ENCODE measurements at places on chromosomes 4 and X.

- DNase-seq = no peak
These were observed 10.4 kb downstream of the SLC9B1 start for GRCh38 chr4:103008875-103009729.

DNA sequence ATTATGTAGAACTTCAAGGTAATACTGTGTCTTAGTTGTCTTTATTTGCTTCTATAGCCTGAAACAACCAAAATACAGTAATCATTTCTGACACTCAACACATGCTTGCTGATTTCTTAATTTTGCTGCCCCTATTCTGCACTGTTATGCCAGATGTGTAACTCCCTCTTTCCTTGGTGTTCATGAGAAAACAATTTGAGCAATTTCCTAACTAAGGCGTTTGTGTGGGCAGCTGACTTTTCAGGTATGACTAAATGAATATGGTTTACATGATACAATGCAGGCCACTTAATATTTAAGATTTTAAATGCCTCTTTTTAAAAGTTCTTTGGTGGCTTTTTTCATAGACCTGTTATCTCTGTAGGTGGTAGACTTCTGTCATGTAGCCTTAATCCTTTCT, 46.1 kb upstream of the CENPE start:
- DNase-seq = no peak

DNA sequence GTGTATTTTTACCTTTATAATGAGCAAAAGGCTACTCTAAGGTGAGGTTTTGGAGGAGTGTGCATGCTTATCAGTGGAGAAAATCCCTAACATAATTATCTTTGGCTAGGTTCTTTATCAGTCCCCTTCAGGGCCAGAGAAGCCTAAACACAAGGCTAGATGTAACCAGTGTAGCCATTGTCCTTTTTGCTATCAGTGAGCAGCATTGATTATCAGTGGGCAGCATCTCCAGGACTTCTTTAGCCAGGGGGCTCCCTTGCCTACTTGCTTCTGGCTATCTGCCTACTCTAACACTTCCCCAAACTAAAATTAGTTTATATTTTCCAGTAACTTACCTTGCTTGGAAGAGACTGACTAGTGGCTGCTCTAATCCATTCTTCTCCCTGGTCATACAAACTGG, 595.6 kb downstream of the TRAM1L1 start:
- DNase-seq = no peak

DNA sequence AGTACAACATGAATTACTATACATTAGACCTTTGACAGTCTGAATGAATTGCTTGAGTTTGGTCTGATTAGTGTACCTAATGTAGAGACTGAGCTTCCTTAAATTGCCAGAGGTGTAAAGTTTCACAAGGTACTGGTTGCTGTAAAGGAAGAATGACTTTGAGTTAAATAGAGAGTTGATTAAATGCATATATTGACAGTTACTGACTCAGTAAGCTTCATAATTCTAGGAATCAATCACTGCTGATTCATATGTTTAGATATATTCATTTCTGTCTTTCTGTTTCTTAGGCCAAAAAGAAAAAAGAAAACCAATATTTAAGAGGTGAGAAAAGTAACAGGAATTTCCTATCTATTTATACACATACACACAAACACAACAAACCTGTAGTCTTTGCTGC, 16.2 kb upstream of the ART3 start:
- no peak for DNase-seq

- peak; percentile 1 for DNase-seq
These were observed 11.0 kb downstream of the ARHGAP36 start for GRCh38 chrX:131068945-131069719.

DNA sequence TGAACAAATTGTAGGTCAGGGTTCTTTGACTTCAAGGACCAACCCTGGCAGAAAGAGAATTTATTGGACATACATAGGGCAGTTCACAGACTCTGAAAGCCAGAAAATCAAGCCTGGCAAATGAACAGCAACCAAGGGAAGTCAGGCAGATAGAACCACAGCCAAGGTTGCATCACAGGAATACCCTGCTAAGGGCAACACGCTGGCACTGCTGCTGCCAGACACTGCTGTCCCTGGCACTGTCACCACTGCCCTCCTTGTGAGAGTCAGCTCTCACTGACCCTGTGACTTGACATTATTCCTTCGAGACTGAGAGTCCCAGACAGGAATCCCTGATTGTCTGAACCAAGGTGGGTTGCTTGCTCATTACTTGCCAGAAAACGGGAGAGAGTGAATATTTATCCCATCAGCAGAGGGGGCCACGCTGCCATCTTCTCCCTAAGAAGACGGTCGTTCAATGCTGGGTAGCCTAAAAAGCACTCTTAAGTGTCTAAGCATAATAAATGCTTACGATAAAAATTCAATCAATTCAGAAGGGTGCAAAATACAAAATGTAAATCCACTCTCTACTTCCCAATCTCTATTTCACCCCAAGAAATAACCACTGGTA, 23.2 kb upstream of the PTTG2 start:
- no peak for DNase-seq

DNA sequence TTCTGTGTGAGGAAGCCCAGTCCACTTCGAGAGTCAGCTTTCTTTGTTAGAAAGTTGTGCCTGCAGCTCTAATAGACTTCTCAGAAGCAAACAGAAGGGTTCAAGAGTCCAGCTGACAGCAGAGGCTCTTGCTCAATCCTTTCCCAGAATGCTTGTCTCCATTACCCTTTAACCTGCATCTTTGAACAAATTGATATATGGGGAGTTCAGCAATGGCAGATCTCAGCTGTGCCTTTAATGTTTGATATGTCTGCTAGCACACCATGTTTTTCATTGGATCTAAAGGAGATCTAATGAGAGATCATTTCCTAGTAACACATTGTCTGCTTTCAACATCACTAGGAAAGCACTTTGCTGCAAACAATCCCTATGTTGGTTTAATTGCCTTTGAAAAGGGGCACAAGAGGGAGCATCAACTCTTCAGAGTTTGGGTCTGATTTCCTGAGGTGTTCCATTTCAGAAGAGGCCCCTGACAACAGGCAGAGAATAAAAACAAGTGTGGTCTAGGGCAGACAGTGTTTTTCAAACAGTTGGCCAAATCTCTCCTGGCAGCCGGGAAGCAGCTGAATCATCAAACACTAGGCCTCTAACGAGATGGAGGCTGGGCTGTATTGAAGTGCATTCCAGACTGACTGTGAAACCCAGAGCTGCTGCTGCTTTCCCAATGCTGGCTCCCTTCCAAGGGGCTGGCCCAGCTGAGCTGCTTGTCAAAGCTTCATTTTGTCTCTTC, 55.5 kb downstream of the LUZP4 start:
- DNase-seq = peak; percentile 82

DNA sequence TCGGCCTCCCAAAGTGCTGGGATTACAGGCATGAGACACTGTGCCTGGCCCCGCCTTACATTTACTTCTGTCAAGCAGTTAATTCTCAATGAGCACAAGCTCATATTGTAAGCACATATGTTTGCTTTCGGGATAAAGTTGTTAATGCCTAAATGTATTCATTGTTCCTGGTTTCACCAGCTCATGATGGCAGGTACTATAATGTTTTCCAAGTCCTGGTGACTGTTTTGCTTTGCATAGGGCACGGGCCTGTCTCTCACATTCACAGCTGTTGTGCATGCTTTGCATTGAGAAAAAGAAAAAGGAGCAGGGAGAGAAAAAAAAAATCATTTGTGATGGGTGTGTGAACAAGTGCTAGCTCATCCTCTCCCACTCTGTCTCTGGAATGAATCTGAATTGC, 661.2 kb upstream of the TENM3 start:
- no peak for DNase-seq

DNA sequence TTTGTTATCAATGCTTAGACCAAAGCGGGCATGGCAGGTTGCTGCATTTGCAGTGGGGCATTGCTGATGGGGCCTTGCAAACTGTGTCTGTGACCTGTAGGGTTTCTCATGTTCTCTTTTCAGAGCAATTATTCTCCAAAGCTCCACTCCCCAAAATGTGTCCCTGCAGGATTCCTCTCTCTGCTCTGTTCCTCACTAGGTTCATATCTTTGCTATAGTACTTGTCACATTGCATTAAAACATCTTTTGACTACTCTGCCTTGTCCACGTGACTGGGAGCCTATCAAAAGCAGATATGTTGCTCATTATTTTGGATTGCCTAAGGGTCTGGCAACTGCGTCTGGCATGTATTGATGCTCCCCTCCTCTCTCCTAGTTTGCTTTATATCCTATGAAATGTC, 177.7 kb upstream of the MID1 start:
- DNase-seq = no peak

- DNase-seq = no peak
These were observed 455.4 kb upstream of the ADGRL3 start for GRCh38 chr4:60744767-60745166.

DNA sequence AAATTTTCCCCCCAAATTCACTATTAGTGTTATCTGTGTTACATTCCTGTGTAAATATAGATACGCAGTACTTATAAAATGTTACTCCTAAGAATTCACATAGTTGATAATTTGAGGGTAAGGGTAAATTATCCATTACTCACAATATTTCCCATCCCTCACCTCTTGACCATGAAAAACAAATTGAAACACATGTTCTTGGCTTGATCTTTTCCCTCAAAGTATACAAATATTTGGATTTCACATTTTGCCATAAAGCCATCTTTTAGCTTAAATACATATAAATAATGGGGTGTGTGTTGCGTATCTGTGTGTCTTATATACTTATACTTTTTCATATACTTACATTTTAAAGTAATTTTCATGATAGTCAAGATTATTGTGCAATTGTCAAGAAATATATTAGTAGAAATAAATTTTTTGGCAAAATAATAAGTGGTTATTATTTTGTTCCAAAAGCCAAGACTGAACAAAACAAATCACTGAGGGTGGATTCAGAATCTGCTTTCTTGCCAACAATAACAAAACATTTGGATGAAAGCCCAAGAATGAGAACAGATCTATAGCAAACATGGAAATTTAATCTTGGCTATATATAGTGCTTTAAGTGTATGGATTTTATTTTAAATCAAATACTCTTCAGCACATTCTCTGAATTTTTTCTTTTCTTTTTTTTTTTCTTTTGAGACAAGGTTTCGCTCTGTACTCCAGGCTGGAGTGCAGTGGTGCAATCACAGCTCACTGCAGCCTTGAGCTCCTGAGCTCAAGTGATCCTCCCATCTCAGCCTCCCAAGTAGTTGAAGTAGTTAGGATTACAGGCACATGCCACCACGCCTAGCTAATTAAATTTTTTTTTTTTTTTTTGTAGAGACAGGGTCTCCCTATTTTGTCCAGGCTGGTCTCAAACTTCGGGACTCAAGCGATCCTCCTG, 48.5 kb upstream of the PRSS48 start:
- DNase-seq = no peak

DNA sequence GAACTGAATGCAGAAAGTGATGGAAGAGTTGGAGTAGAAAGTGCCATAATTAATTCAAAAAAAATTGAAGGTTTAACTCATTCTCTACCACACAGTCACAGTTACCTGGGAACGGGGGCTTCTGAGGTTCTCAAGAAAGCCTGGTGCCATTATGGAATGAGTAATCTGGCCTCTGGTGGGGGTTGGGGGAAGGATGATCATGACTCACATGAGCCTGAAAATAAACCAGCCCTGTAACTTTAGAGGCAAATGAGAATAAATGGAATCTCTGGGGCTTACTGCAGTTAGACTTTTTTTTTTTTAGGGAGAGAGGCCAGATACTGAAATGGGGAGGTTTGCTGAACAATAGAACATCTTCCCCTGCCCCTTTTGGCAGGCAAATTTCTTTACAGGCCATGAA, 55.3 kb downstream of the SOD3 start:
- no peak for DNase-seq

GRCh38 chrX:71541210-71542022, 8.5 kb downstream of the OGT start:
- DNase-seq = no peak

DNA sequence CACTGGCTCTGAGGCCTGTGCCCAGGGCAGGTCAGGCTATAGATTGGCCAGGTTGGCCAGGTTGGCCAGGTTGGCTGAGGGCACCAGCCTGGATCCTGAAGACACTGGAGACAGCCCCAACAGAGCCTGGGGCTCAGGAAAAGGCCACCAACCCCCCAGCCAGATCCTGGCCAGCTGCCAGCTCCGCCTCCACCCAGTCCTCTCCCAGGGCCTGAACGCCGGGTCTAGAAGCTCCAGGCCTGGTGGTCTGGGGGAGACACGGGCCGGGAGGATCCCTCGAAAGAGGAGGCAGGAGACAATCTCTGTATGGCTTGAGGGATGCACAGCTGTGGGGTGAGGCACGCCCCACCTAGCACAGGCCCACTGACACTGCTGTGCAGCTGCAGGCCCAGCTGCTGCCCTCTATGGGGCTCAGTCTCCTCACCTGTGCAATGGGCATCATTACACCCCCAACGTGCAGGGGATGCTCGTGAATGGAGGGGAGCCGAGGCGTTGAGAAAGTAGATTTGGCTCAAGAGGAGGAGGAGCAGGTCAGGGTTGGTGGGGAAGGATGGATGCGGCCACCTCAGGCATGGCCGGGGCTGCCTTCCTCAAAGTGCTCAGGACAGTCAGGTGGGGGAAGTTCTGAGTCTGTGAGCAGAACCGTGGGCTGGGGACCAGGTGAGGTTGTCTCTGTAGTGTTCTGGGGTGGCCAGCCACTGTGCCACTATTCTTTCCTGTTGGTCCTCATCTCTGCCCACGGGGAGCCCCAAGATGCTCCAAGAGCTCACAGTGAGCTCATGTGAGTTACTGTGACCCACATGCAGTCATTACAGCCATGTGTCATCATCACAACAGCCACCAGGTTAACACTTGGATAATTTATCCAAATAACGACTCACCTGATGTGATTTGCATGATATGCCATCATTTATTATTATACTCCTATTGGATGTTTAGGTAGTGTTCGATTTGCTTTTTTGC, 10.8 kb upstream of the GAGE10 start:
- DNase-seq = no peak

DNA sequence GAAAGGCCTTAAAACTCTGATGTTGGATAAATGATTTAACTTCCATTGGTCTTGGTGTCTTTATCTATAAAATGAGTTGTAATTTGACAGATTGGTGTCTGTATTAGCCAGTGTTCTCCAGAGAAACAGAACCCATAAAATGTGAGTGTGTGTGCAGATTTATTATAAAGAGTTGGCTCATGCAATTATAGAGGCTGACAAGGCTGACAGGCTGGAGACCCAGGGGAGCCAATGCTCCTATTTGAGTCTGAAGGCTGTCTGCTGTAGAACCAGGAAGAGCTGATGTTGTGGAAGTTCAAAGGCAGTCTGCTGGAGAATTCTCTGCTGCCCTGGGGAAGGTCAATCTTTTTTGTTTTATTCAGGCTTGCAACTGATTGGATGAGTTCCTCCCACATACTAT, 131.7 kb downstream of the SLC4A4 start:
- DNase-seq = no peak

GRCh38 chr4:26217961-26218676, 102.7 kb upstream of the RBPJ start:
- DNase-seq = peak; percentile 33

- DNase-seq = no peak
These were observed 249.7 kb upstream of the TET2 start for GRCh38 chr4:104896660-104897645.

DNA sequence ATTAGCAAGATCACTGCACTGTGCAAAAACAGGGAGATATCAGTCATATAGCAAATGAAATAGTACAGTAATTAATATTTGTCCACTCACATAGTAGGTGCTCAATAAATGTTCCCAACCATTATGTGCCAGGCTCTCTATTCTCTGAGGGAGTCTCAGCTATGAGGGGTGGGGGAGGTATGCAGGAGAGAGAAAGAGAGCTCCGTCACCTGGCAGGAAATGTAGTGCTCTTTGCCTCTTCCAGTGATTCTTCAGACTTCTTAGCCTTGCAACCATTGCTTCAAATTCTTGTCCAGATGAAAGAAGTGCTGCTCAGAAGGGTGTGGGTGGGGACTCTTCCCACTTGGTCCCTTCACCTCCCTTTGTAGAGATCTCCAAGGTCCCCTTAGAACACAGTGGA, 84.5 kb upstream of the SPRY1 start:
- DNase-seq = no peak

Measured in amygdala (tissue), 56 donors.